ENCODE measurements at places on chromosomes 3 and 15.

DNA sequence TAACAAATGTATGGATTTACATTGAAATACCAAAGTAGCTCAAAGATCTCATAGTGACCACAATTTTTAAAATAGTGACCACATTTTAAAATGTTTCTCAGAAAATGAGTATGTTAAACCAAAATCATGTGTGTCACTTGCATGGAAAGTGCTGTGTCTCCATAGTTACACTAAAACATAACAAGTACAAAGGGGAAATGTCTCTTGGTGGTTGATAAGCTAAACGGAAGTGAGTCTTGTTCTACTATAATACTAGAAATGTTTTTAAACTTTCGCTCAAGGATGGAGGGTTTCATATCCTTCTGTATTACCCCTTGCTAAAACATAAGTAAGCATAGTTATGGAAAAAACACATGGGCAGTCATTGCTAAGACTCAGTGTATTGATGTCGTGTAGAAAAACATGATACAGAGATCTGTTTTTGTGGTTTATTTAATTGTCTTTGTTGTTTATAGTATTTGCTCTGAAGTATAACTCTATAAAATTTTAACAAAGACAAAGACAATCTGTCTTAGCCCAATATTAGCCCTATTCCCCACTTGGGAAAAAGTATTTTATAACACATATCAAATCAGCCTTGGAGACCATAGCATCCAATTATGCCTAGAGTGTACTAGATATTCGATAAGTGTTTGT, 27.0 kb upstream of the DENND4A start:
- no peak for DNase-seq

GRCh38 chr15:62889734-62890505, 152.6 kb upstream of the TPM1 start:
- DNase-seq, result no peak

- DNase-seq, result no peak
These were observed 105.4 kb downstream of the HMG20A start for GRCh38 chr15:77525907-77526594.

GRCh38 chr3:69009559-69010410, 3.7 kb downstream of the EOGT start:
- DNase-seq, result peak; percentile 69

GRCh38 chr3:45259133-45259532, 33.0 kb upstream of the TMEM158 start:
- DNase-seq, result no peak

DNA sequence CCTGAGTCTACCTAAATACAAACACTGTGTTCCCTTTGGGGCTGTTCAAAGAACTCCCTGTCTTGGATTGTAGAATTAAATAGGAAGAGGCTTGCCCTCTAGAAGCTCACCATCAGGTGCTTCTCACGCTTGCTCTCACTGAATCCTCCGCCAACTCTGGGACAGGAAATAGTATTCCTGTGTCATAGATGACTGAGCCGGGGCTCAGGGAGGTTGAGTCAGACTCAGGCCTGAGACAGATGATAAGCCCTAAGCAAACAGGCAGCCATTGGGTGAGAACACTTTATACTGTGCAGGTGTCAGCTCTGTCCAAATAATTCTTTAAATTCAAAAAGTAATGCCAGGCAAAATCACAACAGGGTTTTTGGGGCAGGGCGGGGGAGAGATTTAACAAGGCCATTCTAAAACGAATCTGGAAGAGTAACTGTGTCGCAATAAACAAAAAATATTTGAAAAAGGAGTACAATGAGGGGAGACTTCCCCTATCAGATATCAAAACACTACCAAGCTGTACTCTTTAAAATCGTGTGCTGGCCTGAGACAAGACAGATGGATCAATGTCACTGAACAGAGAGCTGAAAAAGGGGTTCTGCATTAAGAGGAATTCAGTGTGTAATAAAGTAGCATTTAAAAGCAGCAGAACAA, 59.0 kb downstream of the EPHB3 start:
- no peak for DNase-seq

GRCh38 chr3:39639344-39640236, 169.8 kb upstream of the MYRIP start:
- DNase-seq, result peak; percentile 80

DNA sequence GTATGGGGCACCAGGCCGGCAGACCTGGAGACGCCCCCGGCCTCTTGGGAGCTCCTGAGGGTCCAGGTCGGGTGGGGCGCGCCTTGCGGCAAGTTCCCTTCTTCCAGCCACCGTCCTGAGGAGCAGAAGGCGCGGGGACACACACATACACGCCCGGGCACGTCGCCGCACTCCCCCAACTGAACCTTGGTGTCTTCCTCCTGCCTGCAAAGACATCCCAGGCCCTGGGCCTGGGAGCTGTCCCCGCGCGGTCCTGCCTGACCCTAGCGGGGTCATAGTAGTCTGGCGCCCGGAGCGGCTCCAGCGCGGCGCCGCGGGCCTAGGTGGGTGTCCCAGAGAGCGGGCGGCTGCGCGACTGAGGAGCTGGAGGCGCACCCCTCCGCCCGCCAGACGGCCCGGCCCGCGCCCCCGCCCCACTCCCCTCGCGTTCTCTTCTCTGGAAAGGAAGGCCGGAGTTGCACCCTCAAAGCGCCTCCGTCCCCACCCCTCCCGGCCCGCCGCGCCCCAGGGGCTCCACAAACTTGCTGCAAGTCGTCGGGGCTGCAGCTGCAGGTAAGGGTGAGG, 185.9 kb upstream of the LINGO1 start:
- no peak for DNase-seq

DNA sequence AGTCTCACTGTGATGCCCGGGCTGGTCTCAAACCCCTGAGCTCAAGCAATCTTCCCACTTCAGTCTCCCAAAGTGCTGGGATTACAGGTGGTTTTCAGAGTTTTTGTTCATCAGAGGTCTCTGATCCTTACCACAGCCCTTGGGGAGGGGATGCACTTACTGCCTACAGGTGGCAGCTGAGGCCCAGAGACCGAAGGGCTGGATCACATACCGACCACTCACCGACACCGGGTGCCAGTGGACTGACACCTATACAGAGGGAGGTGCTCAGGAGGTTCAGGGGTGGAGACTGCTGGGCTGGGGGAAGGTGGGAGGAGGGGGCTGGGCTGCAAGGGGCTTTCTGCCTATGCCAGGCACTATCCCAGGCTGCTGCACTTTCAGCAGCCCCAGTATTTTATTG, 19.5 kb downstream of the DUSP7 start:
- no peak for DNase-seq

DNA sequence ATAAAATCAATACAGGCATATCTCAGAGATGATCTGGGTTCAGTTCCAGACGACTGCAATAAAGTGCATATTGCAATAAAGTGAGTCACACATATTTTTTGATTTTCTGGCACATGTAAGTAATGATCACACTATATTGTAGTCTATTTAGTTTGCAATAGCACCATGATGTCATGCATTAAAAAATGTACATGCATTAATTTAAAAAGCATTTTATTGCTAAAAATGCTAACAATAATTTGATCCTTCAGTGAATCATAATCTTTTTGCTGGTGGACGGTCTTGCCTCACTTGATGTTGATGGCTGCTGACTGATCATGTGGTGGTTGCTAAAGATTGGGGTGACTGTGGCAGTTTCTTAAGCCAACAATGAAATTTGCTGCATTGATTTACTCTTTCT, 511.1 kb downstream of the OTOL1 start:
- peak; percentile 24 for DNase-seq

GRCh38 chr3:45105855-45106671, 40.1 kb downstream of the CDCP1 start:
- DNase-seq, result peak; percentile 54

GRCh38 chr3:17469520-17469919, 272.9 kb downstream of the TBC1D5 start:
- DNase-seq, result peak; percentile 16

GRCh38 chr3:49614936-49615335, 59.2 kb upstream of the APEH start:
- no peak for DNase-seq

- no peak for DNase-seq
These were observed 15.6 kb downstream of the ZNF710 start for GRCh38 chr15:90016721-90017120.

GRCh38 chr3:39637807-39638206, 170.3 kb downstream of the MOBP start:
- DNase-seq, result no peak

GRCh38 chr3:165532851-165533250, 304.4 kb downstream of the BCHE start:
- no peak for DNase-seq

DNA sequence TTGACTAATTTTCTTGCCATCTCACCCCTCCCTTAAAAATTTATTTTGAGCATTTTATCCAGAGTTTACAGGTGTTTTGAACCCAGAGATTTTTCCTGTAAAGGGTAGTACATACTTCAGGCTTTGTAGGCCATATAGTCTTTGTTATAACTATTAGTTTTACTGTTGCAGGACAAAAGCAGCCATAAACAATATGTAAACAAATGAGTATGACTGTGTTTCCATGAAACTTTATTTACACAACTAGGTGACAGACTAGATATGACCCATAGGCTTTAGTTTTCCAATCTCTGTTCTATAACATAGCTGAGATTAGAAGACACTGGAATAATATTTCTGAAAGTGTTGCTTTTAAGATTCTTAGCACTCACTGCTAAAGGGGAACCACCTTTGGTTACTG, 587.9 kb downstream of the PDCD6IP start:
- no peak for DNase-seq

DNA sequence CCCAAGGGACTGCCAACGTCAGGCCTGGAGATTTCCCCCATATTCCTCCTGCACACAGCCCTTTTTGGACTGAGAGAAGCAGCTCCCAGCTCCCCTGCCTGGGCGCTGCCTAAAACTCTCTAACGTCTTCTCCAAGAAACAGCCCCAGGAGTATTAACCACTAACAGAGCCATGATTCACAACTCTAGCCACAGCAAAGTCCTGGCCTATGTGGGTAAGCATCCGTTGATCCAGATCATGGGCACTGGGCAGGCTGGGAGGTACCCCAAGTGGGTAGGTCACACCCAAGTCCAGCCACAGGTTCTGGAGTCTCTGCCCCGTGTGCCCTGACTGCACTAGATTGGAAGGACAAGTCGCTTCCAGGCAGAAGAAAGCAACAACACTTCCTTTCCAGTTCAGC, 31.9 kb downstream of the NBEAL2 start:
- DNase-seq, result no peak

GRCh38 chr3:177141899-177142646, 55.2 kb downstream of the TBL1XR1 start:
- no peak for DNase-seq

DNA sequence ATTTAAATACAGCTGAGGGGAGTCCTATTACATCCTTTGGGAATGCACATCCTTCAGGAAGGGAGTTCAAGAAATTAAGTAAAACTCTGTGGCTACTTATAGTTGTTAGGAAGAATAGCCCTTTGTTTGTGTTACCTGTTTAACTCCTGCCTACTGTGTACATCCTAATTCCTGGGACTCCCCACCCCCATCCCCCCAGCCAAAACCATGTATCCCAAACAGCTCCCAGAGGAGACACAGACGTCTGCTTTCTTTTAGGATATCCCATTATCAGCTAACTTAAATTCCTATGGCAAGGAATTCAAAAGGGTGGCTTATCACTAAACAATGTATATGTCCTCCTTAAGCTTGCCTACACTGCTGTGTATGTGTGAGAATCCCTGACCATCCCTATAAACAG, 581.7 kb downstream of the DIPK2A start:
- no peak for DNase-seq

DNA sequence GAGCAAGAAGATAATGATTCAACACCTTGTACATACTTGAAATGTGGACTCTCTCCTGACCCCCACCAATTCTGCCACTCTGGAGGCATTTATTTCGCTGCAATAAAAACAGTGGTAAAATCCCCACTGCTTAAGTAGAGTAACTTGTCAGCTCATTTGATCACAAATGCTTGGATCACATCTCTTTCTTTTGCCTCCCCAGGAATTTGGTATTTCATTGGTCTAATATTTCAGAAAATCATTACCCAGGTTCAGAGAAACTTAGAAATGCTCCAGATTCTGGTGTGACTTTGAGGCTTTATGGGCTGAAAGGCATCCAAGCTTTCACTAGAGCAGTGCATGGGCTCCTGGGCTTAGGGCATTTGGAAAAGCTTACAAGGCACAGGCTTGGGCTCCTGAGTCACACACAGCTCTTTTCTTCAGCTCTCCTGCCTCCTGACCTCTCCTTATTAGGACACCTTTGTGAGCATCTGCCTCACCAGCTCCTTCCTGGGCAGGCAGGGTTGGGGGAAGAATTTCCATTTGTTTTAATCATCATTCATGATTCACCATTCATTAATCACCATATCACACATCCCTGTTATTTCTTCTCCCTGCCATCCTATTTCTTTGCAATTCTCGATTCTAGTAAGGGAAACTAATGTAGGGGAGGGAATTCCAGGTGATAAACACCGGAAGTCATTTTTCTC, 22.5 kb downstream of the CDCP1 start:
- no peak for DNase-seq

- no peak for DNase-seq
These were observed 128.7 kb downstream of the PGPEP1L start for GRCh38 chr15:98878862-98879261.

GRCh38 chr3:66383998-66384745, 116.7 kb downstream of the LRIG1 start:
- DNase-seq, result no peak

GRCh38 chr3:37588758-37589157, 272.9 kb upstream of the CTDSPL start:
- DNase-seq, result no peak

DNA sequence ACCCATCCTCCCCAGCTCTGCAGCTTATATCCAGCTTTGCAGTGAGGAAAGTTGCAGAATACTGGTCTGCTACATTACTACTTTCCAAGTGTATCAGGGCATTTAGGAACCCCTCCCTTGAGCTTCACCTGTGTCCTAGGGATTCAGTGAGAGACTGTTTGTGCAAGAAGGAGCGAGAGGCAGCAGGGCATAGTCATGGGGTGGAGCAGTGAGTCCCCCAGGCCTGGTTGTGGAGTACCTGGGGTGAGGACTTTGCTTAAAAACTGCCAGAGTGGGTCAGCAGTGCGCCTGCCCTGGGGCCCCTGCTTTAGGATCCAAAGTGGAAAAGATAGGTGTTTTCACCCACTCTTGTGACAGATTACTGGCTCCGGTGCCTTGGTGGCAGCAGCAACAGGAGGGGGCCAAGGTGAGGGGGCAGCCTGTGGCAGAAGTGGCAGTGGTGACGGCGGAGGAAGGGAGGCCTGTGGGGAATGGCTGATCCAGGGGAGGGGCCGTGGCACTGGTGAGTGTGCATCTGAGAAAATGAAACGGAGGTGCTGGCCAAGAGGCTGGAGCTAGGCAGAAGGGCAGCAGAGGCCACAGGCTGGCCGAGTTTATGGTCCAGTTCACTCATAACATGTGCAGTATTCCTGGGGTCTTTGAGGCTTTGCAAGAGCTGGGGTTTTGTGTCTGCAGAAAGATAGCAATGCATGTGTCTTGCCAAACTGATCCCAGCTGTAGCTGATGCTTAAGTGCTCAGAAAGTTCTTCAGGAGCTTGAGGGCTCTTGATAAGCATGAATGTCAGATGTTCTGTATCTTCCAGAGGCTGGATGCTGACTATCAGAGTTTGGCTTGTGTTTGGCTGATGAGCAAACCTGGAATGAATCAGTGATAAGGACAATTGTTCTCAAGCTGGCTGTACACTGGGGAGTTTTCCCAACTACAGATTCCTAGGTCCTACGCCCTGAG, 43.4 kb downstream of the GOLGA6A start:
- no peak for DNase-seq

All from fibroblast of skin of left quadriceps (primary cell).